ENCODE measurements at places on chromosomes 7 and 10. TPM values are rescaled to one million over a fixed set of nuclear protein-coding genes. Genes with fewer than 3 reads are reported as not detected.

- no peak for DNase-seq
These were observed 91.0 kb downstream of the PTPRE start for GRCh38 chr10:127997937-127998336.

DNA sequence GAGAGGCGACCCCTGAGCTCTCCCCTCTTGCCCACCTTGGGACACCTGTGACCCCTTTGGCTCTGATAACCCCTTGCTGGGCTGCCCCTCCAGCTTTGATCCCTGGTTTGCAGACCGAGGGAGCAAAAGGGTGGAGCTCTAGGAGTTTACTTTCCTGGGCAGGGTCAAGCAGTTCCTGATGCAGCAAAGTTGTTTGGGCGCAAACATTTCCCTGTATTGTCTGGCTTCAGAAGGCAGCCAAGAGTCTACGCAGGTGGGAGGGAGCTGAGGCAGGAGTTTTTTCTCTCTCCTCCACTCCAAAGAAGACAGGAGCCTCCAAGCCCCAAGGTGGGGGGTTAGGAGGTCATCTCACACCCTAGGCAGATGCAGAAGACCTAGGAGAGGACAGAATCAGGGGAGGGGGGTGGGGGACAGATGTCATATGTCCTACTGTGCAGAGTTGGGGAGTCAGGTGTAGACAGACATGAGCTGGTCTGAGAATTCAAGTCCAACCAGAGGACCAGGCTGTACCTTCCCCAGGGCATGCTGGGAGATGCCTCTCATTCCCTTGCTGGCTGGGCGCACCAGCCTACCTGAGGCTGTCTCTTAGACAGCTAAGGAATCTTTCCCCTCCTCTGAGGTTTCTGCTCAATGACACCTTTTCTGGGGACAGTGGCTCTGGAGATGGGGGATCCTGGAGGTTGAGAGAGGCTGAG lies 20.5 kb downstream of the TMEM270 start:
- no peak for DNase-seq

DNA sequence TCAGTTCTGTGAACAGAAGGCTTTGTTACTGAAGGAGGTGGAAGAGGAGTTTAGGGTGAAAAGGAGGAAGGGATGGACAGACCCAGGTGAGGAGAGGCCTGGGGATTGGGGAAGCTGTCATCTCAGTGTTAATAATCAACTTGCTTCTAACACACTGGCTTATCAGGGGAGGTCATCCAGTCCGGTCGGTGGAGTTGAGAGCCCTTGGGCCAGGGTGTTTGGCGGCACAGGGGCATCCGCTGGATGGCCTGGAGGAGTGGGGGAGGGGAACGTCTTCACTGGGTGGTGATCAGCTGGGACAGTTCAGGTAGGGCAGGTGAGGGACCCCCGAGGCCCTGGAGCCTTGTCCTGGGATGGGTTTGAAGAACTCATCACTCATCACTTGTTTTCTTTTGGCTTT lies 33.9 kb downstream of the SHH start:
- no peak for DNase-seq

DNA sequence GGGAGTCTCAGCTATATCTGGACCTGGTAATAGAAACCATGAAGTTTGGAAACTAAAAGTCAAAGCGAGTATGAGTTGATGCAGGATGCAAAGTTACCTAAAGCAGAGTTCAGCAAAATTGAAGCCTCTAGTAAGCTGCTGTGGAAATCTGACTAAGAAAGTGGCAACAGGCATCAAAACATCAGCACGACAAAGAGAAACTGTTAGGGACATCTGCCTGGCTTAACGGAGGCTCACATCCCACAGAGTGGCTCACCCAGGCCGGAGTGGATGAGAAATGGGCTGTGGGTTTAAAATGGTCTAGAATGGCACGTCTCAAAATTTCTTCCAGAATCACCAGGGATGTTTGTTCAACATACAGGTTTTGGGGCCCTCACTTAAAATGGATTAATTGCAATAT lies 164.1 kb upstream of the NPY start:
- no peak for DNase-seq

- no peak for DNase-seq
These were observed 177.6 kb downstream of the PPP1R17 start for GRCh38 chr7:31864646-31865045.

DNA sequence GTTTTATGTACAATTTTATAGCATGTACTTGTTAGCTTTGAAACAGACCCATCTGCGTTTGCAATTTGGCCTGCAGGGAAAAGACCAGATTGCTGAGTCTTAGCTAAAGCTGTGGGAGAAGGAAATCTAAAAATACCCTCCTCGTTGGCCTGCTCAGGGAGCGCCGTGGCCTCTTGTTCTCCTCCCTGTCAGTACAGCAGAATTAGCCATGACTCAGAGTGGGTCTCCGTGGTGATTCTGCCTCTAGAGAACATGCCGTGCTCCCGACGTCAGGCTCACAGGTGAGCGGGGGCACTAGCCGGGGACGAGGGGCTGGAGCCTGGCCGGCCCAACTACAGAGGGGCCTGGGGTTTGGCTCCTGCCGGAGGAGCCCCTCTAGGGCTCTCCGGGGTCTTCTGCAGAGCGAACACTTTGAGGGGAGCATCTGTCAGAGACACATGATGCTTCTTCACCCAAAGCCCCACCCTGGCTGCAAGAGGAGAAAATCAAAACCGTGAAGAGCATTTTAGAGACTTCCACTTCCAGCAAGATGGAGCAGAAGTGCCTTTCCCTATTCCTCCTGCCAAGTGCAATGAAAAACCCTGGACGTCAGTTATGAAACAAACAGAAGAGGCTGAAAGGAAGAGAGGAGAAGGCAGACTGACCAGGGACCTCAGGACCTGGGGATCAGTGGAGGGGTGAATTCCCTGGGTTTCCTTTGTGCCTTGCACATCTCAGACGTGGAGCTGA lies 98.9 kb downstream of the LHPP start:
- DNase-seq: peak; percentile 65

GRCh38 chr10:60448246-60448645 lies 58.6 kb upstream of the ANK3 start:
- DNase-seq: no peak

DNA sequence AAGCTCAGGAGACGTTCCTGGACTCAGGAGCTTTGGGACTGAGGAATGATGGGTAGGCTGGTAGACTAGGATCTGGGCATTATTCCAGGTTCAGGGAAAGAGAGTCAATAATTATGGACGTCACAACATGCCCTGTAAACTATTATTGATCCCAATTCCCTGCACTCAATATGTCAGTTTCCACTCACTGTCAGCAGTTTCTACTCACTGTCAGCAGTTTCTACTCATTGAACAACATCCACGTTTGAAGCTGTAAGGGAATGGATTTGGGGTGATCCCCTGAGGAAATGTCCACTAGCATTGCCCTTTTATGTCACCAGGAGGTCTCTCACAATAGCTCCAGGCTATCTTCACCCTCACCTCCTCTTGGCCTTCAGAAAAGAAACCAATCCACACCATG lies 1268.6 kb downstream of the TYW1 start:
- no peak for DNase-seq

GRCh38 chr10:49123981-49124950 lies 8.9 kb upstream of the VSTM4 start:
- no peak for DNase-seq

DNA sequence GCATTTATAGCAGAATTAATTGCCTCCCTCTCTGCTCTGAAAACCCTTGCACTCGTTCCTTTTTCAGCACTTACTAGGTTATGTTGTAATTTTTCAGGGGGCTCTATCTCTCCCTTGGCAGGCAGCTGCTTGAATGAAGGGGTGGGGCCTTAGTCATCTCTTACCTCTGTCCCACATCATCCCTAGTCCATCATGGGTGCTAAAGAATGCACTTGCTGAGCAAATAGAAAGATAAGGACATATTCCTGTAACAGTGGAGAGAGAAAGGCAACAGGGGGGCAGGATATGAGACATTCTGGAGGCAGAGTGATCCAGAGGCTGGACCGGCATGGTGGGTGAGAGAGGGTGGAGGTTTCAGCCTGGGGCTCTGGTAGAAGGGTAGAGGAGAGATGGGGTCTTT lies 60.0 kb downstream of the MINDY4 start:
- no peak for DNase-seq

DNA sequence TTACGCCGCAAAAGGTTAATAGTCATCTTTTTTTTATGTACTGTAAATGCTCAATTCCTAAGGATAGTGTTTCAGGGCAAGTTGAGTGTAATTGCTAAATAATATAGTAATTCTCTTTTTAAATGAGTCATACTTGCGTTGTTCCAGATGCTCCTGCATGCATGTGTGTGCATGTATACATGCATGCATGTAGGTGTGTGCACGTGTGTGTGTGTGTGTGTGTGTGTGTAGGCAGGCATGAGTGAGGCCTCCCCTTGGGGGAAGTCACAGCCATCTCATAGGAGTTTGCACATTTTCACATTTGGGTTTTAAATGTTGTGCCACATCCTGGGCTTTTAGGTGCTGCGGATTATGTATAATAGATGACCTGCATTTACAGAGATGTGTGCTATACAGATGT lies 1095.8 kb downstream of the KCNMA1 start:
- DNase-seq: no peak

GRCh38 chr7:140059273-140060242 lies 3.2 kb downstream of the PARP12 start:
- peak; percentile 42 for DNase-seq

- DNase-seq: no peak
These were observed 27.0 kb upstream of the SUN1 start for GRCh38 chr7:805261-805660.

- no peak for DNase-seq
These were observed 45.5 kb upstream of the CCDC3 start for GRCh38 chr10:13046851-13047528.

DNA sequence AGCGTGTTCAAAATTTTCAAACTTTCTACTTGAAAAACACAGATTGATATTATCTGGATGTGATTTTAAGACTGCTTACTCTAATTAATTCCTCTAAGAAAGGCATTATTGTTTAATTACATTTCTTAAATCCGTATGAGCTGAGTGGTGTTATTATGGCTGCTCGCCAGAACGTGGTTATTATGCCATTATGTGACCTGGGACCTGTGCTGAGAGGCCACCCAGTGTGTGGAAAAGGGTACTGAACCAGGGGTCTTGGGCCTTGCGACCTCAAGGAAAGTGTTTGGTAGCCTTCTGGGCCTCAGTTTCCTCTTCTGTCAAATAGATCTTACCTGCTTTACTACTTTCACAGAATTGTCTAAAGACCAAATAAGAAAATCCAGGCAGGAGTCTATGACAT lies 15.4 kb downstream of the LGI1 start:
- no peak for DNase-seq

GRCh38 chr7:1678081-1678543 lies 8.0 kb downstream of the ELFN1 start:
- no peak for DNase-seq

- no peak for DNase-seq
These were observed 355.3 kb upstream of the GALNT17 start for GRCh38 chr7:70776627-70777101.

The OR6B1 gene
- not detected for total RNA-seq

The RNF133 gene
- total RNA-seq: 0.41 TPM

The PNLIPRP1 gene
- total RNA-seq: not detected

The SLC16A12 gene
- 2.0 TPM for total RNA-seq

The NKX2-3 gene
- not detected for total RNA-seq

The CPN1 gene
- not detected for total RNA-seq
